Muscle of leg (tissue), 16 donors: ENCODE measurements at places on chromosomes 12 and 14.
A peak's percentile ranks its signal among the peaks of the same experiment; 100 is the strongest.

- DNase-seq, result no peak
These were observed 39.8 kb downstream of the SPRING1 start for GRCh38 chr12:116698116-116698515.

DNA sequence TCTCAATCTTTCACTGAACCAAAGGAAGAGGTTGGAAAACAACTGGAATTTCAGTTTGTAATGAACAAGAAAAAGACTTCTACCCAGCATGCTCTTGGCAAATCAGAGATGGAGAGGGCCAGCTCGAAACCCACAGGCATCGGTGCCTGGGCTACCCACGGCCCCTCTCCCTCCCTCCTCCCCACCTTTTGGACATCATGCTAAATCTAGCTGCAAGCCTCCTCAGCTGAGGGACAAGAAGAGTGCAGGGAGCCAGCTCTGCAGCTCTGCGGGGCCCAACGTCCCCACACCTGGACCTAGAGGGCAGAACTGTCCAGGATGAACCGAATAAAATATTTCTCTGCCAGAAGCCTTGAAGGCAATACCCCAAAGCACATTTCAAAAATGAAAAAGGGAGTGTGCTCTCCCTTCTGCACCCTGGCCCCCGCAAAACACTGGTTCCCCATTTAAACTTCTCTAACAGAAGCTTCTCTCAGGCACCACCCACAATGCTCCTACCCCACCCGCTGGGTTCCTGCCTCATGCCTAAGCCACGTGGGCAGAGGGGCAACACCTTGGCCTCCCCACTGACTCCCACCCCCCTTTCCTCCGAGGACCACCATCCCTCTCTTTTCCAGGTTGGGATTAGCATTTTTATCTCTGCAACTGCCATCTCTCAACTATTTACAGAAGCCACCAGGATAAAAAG, 8.2 kb downstream of the CAMKK2 start:
- no peak for DNase-seq

- DNase-seq, result no peak
These were observed 165.7 kb upstream of the FKBP4 start for GRCh38 chr12:2629051-2629450.

GRCh38 chr14:80117876-80118275, 93.4 kb downstream of the DIO2 start:
- DNase-seq, result no peak

DNA sequence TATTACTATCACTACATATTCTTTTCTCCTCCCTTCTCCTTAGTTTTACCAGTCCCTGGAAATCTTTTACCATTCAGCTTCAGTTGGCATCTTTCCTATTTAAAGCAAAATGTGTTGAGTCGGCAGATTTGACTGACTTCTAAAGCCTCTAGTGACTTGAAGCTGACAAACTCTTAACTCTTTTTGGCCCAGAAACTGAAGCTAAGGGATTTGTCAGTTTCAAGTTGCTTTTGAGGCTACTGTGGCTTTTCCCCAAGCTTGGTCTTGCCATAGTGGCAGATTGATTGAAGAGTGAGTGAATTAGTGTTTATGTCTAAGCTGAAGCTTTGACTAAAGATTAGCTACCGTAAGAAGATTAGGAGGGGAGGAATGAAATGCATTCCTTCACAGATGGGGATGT, 104.0 kb downstream of the ETNK1 start:
- peak; percentile 27 for DNase-seq

GRCh38 chr14:33282331-33283230, 343.9 kb downstream of the NPAS3 start:
- DNase-seq, result peak; percentile 71

- no peak for DNase-seq
These were observed 253.8 kb upstream of the E2F7 start for GRCh38 chr12:77319166-77319565.

DNA sequence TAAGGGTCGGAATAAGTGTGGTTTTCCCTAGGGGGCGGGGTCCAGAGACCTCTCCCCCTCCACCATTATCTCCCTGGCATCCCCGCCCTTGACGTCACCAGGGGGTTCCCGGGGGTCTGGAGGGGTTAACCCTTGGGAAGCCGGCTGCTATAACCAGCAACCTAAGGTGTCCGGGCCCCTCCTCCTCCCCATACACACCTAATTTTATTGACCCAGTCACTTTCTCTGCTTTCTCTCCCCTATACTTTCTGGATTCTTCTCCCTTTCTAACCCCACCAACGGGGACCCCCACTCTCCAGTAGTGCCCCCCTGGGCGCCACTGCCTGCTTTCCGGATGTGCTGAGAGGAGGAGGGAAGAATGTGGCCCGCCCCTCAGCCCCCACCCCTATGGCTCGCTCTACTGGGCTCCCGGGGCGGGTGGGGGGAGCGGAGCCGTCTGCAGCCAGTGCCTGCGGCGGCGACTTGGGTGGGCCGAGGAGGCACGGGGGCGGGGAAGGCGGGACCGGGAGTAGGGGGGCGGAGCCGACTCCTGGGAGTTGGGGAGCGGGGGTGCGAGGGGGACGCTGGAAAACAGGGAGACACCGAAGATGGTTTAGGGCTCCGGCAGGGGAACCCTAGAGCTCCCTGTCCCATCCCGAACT, 1.8 kb downstream of the GLI1 start:
- peak; percentile 88 for DNase-seq

DNA sequence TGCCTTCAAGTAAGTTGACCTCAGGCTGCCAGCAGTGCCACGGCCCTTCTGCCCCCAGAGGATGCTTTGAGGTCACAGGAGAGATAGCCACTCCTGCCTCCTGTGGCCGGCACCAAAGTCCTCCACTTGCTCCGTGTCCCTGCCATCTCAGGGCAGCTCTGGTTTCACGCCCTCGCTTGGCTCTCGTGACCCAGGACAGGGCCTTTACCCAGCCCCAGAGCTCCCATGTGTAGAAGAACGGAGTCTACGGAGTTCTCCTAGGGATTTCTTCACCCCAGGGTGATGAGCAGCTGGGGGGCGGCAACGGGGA, 178.1 kb downstream of the ADGRD1 start:
- DNase-seq, result no peak

- no peak for DNase-seq
These were observed 1.7 kb upstream of the SMOC1 start for GRCh38 chr14:69877492-69877891.

DNA sequence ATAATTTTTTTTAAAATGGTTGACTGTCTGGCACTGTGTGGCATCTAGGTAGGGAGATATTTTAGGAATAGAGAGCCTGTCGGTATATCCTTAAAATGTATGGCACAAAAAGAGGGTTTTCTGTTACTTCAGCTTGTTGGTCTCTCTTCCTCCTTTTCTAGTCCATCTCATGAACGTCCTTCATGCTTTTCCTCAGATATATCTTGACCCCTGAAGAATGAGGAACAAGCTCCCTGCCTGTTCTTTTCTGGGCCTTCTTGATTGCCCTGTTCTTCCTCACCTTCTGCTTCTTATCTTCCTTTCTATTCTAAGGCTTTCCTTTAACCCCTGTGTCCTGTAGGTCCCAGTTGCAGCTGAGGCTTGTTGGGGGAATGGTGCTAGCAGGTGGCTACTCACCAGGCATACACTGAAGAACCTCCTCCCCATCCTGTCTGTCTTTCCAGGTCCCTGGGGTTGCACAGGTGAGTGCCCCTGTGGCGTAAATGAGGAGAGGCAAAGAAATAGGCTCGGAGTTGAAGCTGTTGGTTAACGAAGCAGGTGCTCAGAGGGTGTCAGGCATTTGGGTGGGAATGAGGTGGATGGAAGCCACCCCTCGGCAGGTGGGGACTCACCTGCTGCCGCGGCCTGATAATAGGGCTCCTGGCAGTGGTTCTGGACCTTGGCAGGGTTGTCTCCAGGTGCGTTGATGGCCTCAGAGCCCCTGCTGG, 7.2 kb upstream of the C1R start:
- no peak for DNase-seq

GRCh38 chr14:90204516-90204915, 51.8 kb upstream of the PSMC1 start:
- no peak for DNase-seq

DNA sequence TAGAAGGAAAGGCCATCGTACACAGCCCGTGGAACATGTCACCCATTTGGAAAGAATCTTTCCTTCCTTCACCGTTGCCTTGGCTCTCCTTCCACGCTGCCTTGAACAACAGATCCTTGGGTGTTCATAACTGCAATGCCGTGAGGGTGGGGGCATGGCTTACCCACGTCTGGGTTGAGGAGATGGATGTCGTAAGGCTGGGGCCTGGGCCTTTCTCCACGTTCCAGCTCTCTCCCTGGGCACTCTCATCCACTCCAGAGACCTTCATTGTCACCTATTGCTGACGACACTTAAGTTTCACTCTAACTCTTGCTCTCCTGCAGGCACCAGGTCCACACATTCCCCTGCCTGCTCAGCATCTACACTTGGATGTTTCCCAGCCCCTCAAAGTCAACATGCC, 19.4 kb downstream of the ANO2 start:
- no peak for DNase-seq

DNA sequence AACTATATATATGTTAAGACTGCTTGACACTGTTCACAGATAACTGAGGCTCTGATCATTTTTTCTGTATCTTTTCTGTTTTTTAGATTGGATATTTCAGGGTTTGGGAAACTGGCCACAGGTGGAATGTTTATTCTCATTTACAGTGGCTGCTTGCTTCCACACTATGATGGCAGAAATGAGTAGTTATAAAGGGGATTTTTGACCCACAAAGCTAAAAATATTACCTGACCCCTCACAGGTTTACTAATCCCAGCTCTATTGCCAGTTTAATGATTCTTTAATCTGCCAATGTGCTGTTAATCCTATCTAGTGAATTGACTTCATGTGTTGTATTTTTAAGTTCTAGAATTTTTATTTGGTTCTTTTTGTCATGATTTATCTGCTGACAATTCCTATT, 29.6 kb downstream of the ACADS start:
- DNase-seq, result no peak

DNA sequence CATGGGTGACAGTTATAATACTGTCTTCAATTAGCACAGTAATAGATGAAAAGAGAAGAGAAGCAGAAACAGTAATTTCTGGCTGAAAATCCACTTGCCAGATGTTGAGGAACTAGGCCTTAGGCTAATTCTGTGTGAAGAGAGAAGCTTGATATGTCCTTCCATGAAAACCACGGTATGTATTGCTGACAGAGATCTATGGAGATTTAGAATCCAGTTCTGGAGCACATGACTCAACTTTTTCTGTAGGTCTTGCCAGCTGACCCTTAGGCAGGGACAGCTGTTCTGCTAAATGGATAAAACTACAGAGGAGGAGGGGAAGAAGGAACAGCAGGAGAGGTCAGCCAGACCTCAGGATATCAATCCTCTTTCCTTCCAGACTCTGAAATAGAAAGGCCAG, 211.5 kb downstream of the PRKD1 start:
- peak; percentile 13 for DNase-seq

GRCh38 chr12:92485351-92486348, 217.1 kb upstream of the PLEKHG7 start:
- DNase-seq, result peak; percentile 59

GRCh38 chr12:53046655-53047220, 3.1 kb upstream of the TNS2 start:
- DNase-seq, result peak; percentile 95
